ENCODE measurements at places on chromosomes 2 and 18.
A peak's percentile ranks its signal among the peaks of the same experiment; 100 is the strongest.

GRCh38 chr2:10820978-10821695, 8.6 kb upstream of the PDIA6 start:
- DNase-seq = no peak

GRCh38 chr18:31064130-31064529, 21.6 kb upstream of the DSC3 start:
- DNase-seq = no peak

DNA sequence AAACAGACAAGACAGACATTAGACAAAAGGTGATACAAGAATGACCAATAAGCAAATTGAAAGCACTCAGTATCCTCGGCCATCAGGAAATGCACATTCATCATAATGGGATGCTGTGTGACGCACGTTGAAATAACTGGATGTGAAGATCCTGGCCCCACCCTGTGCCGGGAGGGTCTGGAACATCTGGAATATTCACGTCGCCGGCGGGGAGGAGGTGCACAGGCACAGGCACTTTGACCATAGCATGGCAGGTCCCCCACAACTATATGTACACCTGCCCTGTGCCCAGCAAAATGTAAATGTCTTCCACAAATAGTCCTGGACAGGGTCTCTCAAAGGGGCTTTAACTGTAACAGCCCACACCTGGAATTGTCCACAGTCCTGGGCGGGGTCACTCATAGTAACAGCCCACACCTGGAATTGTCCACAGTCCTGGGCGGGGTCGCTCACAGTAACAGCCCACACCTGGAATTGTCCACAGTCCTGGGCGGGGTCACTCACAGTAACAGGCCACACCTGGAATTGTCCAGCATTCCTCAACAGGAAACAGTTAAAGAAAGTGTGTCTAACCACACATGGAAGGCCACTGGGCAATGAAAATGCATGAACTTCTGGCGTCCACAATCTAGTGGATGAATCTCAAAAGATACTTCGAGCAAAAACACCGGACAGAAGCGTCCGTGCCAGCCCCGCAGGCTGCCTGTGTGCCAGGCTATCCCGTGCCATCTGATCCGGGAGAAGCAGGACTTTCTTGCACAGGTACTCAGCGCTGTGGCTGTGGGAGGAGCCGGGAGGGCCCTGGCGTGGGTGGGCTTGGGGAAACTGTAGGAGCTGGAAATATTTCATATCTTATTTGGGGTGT, 113.4 kb downstream of the RTP5 start:
- no peak for DNase-seq

- DNase-seq = no peak
These were observed 137.6 kb downstream of the UPP2 start for GRCh38 chr2:158239271-158239670.

DNA sequence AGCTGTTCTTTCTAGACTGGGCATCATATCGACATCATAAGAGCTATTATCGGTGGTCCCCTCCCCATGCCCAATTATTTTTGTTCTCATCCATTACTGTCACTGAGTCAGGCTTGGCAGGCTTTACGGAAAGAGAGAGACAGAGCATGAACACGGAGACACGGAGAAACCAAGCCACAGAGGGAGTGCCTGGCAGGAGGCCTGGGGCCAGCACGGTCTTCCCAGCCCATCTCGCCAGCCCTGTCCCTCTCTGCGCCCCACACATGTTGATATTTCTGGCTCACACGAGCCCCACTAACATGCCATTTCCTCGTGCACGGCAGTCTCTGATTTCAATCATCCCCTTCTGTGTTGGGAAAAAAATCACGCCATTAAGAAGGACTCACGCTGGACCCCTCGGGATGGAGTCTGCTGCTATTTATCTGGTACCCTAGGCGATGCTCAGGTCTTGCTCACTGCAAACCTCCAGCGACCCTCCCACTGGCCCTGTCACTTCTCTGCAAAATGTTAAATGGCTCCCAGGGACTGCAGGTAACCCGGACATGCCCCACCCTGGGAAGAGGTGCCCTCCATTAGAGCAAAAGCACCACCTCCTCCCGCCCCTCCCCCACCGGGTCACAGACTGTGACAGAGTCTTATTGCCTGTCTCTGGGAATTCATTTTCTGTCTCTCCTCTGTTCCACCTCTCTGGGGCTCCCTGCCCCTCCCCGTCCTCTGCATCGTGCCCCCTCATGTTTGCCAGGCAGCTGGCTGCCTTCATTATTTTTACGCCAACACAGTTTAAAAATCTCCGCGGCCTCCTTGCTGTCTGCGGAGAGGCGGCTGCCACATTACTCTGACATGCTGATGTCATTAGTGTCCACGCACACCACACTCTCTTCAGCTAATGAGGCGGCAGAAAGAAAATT, 40.1 kb upstream of the GBX2 start:
- no peak for DNase-seq

GRCh38 chr2:111903930-111904439, 5.6 kb downstream of the MERTK start:
- no peak for DNase-seq

- DNase-seq = no peak
These were observed 65.6 kb upstream of the UBXN4 start for GRCh38 chr2:135676031-135676430.

GRCh38 chr2:63587814-63588384, 378 bp downstream of the WDPCP start:
- no peak for DNase-seq

GRCh38 chr2:210399440-210400041, 77.0 kb downstream of the LANCL1 start:
- no peak for DNase-seq

GRCh38 chr2:233556881-233557736, 9.5 kb downstream of the USP40 start:
- peak; percentile 84 for DNase-seq

DNA sequence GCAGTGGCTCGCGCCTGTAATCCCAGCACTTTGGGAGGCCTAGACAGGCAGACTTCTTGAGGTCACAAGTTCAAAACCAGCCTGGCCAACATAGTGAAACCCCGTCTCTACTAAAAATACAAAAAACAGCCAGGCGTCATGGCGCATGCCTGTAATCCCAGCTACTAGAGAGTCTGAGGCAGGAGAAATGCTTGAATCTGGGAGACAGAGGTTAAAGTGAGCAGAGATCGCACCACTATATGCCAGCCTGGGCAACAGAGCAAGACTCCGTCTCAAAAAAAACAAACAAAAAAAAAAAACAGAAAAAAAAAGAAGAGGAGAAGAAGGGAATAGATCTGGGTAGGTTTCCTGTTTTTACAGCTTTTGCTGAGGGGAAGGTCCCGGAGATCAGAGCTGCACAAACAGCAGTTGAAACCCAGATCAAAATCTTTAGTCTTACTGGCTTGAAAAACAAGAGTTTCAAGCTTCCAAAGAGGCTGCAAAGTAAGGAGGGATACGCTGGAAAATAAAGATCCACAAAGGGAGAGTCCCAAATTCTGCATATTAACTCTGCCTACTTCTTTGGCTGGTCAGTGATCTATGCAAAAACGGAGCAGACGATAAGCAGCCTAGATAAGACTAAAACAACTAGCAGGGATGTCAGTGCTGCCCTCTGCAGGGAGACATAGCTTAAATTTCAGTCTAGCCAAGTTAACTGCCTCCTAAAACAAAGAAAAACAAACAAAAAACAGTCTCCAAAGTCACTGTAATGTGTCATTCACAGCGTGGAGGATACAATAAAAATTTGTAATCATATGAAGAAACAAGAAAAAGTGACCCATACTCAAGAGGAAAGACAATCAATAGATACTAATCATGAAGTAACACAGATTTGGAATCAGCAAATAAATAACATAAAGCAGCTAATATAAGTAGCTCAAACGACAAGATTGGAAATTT, 74.1 kb downstream of the TLK1 start:
- peak; percentile 11 for DNase-seq

- DNase-seq = no peak
These were observed 433.1 kb upstream of the RAB12 start for GRCh38 chr18:8176109-8176508.

Measured in retinal pigment epithelial cell (primary cell).